ENCODE measurements at places on chromosomes 6 and 20.

GRCh38 chr20:45893831-45894230 lies 2.7 kb downstream of the CTSA start:
- DNase-seq, result no peak

DNA sequence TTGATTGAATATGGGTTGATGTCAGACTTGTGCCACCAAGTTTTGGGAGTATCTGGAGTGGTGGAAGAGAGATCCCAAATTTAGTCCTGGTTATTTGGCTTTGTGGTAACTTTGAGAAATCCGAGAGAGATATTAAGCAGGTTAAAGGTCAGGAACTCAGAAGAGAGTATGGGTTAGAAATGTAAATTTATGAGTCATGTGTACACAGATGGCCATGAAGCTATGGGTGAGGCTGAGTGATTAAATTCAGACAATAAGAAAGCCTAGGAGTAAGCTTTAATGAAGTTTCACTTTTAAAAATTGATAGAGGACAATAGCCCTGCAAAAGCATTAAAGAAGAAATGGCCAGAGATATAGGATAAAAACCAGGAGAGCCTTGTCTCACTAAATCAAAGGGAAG lies 14.3 kb downstream of the RIMS1 start:
- no peak for DNase-seq

GRCh38 chr6:125749865-125750691 lies 646 bp downstream of the HEY2 start:
- no peak for DNase-seq

GRCh38 chr6:36897609-36898008 lies 11.9 kb downstream of the C6orf89 start:
- no peak for DNase-seq

GRCh38 chr6:12249541-12250382 lies 40.4 kb upstream of the EDN1 start:
- DNase-seq, result no peak

- no peak for DNase-seq
These were observed 13.3 kb upstream of the THBS2 start for GRCh38 chr6:169266746-169267591.

GRCh38 chr6:5139828-5140771 lies 55.0 kb downstream of the PPP1R3G start:
- no peak for DNase-seq
